K562 (cell line): ENCODE measurements at places on chromosomes 11 and 22. TPM values are rescaled to one million over a fixed set of nuclear protein-coding genes. Genes with fewer than 3 reads are reported as not detected.

- peak; percentile 44 for DNase-seq
Measured at GRCh38 chr11:27485930-27486773, 13.6 kb upstream of the LGR4 start.

- no peak for DNase-seq
Measured at GRCh38 chr22:28477556-28477955, 202.1 kb downstream of the TTC28 start.

- DNase-seq: no peak
Measured at GRCh38 chr22:19868773-19869471, 14.2 kb upstream of the GNB1L start.

- DNase-seq: peak; percentile 76
Measured at GRCh38 chr11:86740628-86741483, 59.5 kb upstream of the PRSS23 start.

GRCh38 chr11:71420455-71421241, 27.5 kb downstream of the DHCR7 start:
- peak; percentile 60 for DNase-seq

Gene CDC42BPG
- 7.4 and 8.8 TPM in 2 replicates for total RNA-seq

Gene VPREB1
- total RNA-seq: not detected in 2 replicates

Gene MUC2
- 0.18 and 0.38 TPM in 2 replicates for total RNA-seq

Gene KCNA4
- total RNA-seq: not detected in 2 replicates
